Daoy (cell line): ENCODE measurements at places on chromosomes 12 and 14. TPM values are rescaled to one million over a fixed set of nuclear protein-coding genes. Genes with fewer than 3 reads are reported as not detected.

DNA sequence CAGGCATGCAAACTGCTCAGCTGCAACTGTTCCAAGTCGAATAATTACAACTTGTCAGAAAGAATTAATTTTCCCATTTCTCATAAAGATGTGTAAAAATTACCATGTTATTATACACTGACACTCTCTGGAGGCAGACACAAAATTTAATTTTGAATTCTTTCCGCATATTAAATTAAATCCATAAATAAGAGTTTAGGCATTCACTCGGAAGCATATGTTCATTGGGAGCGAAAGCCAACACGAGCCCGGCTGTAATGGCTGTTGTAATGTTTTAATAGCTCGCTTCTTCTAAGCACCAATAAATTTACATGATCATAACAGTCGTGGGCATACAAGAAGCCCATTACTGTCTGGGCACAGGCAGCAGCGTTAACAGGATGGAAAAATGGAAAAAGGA, 189.6 kb upstream of the SOX5 start:
- no peak for DNase-seq

GRCh38 chr12:84814664-84815245, 97.8 kb downstream of the SLC6A15 start:
- peak; percentile 19 for DNase-seq

- DNase-seq, result peak; percentile 83
Observed at GRCh38 chr14:90454041-90455000, 57.5 kb downstream of the CALM1 start.

DNA sequence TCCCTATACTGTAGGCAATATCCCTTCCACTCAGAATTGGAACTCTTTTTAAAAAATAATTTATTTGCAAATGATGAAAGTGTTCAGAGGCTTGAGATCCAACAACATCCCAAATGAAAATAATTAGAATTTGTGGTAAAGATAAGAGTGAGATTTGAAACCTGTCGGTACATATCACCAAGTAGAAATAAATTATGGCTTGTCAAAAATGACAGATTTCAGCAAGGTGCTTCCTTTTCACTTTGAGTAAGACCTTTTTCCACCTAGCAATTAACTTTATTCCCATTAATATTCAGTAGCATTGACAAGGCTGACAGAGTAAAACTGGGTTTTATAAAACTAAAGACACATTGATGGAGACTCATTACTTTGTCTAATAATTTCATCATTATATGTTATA, 107.7 kb upstream of the PRKD1 start:
- no peak for DNase-seq

DNA sequence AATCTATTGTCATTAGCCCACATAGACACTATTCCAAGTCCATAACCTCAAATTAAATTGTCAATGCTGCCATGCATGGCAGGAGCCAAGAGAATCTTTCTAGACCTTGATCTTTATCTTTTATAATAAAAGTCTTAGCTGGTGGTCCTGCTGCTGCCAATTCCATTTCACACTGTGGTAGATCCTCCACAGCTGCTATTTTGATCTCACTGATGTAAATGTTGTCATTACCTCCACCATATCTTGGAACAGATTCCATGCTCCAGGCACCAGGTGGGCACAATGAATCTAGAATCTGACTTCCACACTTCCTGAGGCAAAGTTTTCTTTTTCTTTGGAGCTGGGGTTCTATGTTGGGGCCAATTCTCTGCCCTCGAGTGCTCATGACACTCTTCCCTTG, 161.2 kb downstream of the TMTC3 start:
- DNase-seq, result no peak

The HOXC12 gene
- 4.3 and 6.0 TPM in 2 replicates for total RNA-seq

The ST8SIA1 gene
- total RNA-seq, result not detected in 2 replicates

The GPR137C gene
- 2.2 and 5.8 TPM in 2 replicates for total RNA-seq

The COX8C gene
- not detected in 2 replicates for total RNA-seq

The PROX2 gene
- not detected in 2 replicates for total RNA-seq

The PSEN1 gene
- total RNA-seq, result 24.1 and 27.2 TPM in 2 replicates

The TIMM9 gene
- total RNA-seq, result 37.1 and 62.6 TPM in 2 replicates

The TAS2R31 gene
- 0.97 TPM in 1 of 2 replicates, not detected in the other for total RNA-seq
